ENCODE measurements at places on chromosomes 2 and 18.

DNA sequence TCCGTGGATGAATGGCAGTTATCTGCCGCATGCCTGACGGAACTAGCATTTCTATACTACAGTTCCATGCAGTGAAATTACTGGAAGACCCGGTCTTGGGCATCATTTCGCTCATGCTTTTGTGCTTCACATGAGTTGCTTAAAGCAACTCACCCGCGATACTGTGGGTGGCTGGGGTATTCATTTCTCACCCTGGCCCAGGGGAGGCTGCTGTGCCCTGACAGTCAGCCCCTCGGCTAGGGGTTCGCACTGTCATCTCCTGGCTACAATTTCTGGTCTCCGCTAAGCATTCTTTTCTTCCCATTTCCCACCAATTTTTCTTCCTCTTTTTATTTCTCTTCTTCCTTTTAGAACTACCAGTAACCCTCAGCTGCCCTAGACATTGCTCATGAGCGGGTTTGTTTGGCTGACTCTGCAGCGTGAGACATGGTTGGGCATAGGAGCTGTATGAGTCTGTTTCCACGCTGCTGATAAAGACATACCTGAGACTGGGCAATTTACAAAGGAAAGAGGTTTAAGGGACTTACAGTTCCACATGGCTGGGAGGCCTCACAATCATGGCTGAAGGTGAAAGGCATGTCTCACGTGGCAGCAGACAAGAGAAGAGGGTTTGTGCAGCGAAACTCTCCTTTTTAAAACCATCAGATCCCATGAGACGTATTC is 16.5 kb upstream of the CNDP2 start:
- no peak for DNase-seq

GRCh38 chr18:24942144-24942543 is 409.8 kb downstream of the ZNF521 start:
- no peak for DNase-seq

DNA sequence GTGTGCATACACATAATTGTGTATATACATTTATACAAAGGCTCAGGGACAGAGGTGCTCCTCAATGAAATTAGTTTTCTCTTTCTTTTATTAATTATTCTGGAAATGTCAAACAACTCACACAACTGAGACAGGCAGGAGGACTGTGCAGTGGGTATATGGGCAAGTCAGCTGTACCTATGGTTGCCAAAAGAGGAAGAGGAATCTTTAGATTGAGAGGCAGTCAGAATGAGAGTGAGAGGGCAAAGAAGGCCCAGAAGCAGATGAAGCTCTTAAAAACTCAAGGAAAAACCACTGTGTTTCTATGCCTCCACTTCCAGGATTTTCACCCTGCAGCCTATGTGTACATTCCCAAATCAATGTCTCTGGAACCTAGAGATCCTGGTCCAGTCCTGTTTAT is 79.1 kb downstream of the CACNB4 start:
- no peak for DNase-seq

DNA sequence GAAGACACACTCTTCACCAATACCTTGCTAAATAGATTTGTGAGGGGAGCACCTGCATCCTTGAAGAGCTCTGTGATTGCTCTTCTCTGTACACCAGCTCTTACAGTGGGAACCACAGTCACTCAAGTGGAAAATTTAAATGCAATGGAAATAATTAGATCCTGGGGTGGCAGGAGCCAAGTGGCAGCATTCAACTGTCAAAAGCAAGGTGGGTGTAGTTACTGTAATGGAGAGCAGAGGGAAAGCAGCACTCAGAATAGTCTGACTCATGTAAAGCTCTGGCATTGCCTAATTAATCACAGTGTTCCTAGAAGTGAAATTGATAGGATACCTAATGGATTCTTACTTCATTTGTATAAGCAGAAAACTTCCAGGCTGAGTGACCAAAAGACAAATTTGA is 245.8 kb downstream of the KCNE4 start:
- no peak for DNase-seq
